AG04449 (cell line): ENCODE measurements at places on chromosomes 2 and 18.
A peak's percentile ranks its signal among the peaks of the same experiment; 100 is the strongest.

DNA sequence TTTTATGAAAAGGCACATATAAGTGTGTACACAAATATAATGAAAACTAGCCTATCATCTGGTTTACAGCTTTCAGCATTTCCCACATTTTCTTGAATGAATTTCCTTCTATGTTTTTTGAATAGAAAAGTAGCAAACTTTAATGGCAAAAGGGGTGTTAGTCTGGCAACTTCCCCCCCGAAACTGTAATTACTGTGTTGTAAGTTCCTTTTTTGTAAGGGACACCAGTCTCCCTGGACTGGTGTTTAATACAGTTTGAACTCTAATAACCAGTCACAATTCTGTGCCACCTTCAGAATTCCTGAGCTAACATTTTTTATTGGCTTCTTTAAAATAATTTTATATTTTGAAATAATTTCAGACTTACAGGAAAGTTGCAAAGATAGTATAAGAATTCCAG, 94.2 kb downstream of the ACSL3 start:
- no peak for DNase-seq

GRCh38 chr2:10285556-10286198, 17.0 kb upstream of the HPCAL1 start:
- no peak for DNase-seq

- no peak for DNase-seq
Measured at GRCh38 chr2:217853961-217854360, 148.8 kb downstream of the TNS1 start.

DNA sequence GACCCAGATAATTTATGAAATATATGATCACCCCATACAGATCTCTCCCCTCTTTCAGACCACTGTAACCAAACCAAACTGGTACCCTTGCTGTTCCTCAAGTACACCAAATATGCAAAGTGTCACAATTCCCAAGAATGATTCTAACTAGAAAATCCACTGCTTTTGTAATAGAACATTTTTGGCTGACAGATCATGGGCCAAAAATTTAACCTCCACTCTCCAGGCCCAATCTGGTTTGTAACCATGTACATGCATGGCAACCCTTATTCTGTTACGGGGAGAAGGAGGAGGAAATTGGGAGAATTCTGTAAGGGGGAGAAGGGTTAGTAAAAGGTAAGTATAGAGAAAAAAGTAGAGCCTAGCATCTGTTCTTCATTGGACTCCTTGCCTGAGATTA, 62.0 kb downstream of the IKZF2 start:
- DNase-seq, result no peak

DNA sequence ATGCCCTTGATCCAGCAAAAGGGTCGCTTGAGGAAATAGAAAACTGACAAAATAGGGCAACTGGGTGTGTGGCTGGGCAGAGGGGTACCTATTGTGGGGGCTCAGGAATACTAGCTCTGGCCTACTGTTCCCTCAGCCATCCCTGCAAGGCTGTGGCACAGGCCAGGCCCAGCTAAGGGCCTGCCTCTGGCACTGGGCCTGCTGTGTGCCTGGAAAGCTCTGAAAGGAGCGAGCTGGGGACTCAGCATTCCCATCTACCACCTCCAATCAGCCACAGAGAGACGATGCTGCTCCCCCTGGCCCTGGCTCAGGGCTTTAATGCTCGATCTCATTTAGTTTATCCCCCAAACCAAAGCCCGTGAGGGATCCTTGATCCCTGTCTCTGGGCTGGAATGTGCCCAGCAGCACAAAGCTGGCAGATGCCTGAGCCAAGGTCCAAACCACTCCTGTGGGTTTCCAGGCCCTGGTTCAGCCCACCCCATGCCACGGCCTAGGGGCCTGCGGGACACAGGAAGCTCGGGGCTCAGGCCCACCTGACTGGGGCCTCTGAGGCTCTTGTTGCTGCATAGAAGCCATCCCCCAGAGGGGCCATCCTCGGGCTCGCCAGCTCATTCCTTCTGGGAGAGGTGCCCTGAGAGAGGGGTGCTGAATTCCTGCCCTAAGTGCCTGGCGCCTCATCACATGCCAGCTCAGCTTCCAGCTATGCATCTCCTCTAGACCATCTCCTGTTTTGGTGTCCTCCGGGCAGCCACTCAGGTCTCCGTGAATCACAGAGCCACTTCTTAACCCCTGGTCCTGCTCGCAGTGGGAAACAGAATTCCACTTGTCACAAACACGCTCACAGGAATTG, 43.0 kb upstream of the KCNF1 start:
- DNase-seq, result peak; percentile 68

- DNase-seq, result no peak
Measured at GRCh38 chr2:124911560-124911959, 886.5 kb downstream of the CNTNAP5 start.

DNA sequence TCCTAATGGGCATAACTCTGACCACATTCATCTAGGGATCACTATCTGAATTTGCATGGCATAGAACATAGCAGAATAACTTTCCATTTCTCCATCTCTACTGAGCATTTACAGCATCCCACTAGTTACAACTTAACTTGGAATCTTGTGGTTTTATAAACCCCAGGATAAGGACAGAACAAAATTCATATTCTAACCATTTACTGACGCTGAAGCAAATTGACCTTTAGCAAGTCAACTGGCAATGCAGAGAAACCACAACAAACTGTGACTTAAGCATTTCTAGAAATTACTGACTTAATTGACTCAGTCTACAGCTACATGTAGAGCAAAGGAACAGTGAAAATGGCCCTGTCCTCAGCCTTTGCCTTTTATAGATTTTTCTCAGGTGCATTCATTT, 61.2 kb downstream of the DCC start:
- peak; percentile 12 for DNase-seq

DNA sequence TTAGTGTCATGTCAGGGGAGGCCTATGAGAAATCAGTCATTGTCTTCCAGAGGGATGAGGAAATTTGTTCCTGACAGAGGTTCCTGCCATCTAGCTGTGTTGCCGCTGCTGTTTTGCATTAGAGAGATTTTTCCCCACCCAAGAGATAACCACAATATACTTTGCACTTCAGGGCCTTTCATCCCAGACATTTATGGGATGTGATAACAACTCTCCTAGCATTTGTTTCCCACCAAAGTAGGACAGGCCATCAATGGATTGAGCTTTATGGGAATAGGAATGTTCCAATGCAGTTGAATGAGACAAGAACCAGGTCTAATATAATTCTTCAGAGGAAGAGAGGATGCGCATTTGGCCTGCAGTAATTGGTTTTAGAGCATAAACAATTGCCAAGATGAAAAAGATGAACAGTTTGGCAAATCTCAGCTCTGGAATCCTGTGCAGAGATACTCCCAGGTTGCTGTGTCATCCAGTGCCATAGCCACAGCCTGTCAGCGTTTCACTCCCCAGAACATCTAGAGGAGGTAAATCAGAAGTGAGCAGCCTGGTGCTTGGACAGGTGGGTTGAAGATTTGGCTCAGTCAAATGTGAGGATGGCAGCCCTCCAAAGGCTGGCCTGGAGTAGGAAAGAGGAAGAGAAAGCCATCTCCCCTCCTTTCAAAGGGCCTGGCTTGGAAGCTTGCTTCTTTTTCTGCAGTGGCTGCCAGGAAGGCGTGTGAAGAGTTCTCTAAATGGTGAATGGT, 93.7 kb upstream of the SETBP1 start:
- no peak for DNase-seq

- no peak for DNase-seq
Measured at GRCh38 chr2:150477347-150477746, 10.1 kb downstream of the RND3 start.
